ENCODE measurements at places on chromosomes 1 and 21.

- no peak for DNase-seq
Observed at GRCh38 chr1:4517186-4517954, 137.0 kb upstream of the AJAP1 start.

DNA sequence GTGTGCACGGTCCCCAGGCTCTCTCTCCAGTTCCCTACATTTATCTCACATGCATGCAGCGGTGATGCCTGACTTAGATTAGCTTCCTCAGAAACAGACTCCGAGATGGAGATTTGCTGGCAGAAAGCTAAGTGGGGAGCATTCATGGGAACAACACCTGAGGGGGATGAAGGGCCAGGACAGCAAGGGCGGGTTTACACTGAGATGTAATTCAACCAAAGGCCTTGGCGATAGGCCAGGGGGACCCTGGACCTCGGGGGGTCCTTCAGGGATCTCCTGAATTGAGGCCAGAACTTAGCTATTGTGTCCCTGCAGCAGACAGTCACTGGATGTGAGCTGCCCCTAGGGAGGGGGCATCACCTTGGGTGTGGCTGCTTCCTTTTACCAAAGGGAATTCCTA lies 246.1 kb upstream of the CSF3R start:
- no peak for DNase-seq

- no peak for DNase-seq
Observed at GRCh38 chr1:61132645-61133334, 50.4 kb downstream of the NFIA start.

- DNase-seq: no peak
Observed at GRCh38 chr1:89310976-89311375, 38.3 kb upstream of the GBP5 start.

DNA sequence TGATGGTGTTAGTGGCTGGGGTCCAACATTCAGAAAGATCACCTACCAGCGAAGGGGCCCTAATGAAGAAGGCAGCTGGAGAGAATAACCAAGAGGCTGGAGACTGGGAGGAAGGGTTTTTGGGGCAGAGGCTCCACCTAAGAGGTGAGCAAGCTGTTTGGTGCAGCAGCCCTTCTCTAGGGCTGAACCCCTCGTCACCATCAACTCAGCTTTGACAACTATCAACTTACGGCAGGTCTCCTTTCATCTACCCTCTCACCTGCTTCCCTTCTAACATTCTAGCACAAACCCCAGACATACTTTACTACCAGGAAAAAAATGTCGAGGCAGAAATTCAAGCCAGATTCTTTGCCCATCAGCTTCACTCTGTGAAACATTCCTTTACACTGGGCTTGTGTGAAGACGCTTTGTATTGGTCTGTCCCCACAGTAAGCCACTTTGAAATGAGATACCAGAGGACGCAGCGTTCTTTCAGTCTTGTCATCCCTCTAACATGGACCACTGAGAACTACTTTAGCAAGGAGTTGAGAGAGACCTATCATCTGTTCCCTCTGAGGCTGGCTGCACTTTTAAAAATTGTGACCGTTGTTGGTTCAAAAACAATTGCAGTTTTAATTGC lies 84.6 kb downstream of the RAVER2 start:
- DNase-seq: no peak

DNA sequence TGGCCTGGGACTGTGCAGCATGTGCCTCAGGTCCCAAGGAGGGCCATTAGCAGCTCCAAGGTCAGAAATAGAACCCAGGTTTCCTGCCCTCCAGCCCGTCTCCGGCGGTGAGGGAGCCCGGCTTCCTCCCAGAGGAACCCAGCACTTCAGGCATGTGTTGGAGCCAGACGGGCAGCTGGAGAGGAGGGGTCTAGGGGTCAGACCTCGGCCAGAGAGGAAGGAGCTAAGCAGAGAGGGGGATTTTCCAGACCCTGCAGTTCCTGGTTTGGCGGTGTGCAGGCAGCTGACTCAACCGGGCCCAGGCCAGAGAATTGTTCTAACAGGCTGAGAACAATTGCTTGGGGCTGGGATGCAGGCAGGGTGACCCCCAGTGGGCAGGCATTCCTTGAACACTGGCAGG lies 37.1 kb downstream of the HSPG2 start:
- DNase-seq: no peak

GRCh38 chr1:179966551-179966950 lies 11.9 kb downstream of the CEP350 start:
- DNase-seq: no peak
